ENCODE measurements at places on chromosomes 1 and 21.

DNA sequence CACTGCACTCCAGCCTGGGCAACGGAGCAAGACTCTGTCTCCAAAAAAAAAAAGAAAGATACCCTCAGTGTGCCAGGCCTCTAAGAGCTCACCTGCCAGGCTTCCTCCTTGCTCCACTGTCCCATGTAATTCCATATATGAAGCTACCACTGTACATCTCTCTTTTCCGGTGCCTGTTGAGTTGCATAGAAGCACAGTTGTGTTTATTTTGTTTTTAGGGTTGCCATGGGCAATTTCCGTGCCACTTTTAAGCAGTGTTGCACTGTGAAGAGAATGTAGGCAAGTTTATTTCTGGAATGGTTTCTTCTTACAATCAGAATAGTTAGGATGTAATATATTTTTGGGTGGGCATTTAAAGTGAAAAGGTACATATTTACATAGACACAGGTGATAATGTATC, 23.3 kb downstream of the MR1 start:
- DNase-seq = no peak

DNA sequence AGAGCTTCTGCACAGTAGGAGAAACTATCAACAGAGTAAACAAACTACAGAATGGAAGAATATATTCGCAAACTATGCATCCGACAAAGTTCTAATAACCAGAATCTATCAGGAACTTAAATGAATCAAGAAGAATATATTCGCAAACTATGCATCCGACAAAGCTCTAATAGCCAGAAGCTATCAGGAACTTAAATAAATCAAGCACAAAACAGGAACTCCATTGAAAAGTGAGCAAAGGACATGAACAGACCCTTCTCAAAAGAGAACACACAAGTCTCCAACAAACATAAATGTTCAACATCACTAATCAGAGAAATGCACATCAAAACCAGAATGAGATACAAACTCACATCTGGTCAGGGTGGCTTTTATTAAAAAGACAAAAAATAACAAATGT, 126.9 kb downstream of the VAV3 start:
- DNase-seq = no peak

GRCh38 chr1:183148599-183148998, 37.5 kb upstream of the LAMC2 start:
- DNase-seq = no peak

- no peak for DNase-seq
Measured at GRCh38 chr1:164709541-164710278, 150.7 kb downstream of the PBX1 start.

- DNase-seq = no peak
Measured at GRCh38 chr1:54353959-54354358, 52.2 kb downstream of the SSBP3 start.
